Stimulated activated CD8-positive, alpha-beta memory T cell treated with anti-CD3 and anti-CD28 coated beads, Interleukin-2, amount 100 ng/mL, for 48 hours (primary cell): ENCODE measurements at places on chromosomes 11 and 22.

- DNase-seq = no peak
Measured at GRCh38 chr22:30279046-30279788, 10.1 kb downstream of the CASTOR1 start.

GRCh38 chr11:111439901-111440300 lies 60.8 kb upstream of the POU2AF1 start:
- no peak for DNase-seq

GRCh38 chr11:122398167-122398566 lies 257.4 kb upstream of the UBASH3B start:
- DNase-seq = no peak

DNA sequence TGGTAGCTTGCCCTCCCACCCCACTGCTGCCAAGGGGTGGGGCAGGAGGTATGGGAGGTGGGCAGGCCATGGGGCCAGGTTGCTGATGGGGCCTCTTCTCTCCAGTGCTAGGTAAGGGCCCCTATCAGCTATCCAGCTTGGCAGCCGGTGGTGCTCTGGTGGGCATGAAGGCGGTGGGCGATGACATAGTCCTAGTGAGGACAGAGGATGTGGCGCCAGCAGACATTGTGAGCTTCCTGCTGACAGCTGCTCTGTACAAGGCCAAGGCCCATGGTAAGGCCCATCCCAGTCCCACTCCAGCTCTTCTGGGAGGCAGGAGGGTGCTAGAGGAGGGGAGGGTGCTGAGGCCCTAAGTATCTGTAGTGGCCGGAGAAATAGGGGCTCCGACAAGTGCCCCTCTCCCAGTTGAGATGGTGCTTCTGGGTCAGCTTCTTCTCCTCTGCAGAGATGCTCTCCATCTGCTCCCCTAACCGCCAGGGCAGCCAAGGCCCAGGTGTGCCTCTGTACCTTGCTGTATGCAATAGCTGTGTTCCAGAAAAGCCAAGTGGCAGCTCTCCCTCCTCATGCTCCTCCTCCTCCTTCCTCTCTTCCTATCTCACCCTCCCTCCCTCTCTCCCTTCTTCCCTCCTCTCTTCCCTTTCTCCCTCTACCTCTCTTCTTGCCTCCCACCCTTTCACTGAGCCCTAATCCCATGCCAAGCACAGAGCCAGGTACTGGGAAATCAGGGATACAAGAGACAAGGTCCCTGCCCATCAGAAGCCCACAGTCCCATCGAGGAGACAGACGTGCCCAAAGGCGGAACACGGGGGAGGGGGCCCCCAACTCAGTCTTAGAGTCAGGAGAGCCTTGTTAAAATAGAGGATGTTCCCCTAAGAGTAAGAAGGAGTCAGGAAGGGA lies 55.3 kb downstream of the OTOG start:
- DNase-seq = no peak

DNA sequence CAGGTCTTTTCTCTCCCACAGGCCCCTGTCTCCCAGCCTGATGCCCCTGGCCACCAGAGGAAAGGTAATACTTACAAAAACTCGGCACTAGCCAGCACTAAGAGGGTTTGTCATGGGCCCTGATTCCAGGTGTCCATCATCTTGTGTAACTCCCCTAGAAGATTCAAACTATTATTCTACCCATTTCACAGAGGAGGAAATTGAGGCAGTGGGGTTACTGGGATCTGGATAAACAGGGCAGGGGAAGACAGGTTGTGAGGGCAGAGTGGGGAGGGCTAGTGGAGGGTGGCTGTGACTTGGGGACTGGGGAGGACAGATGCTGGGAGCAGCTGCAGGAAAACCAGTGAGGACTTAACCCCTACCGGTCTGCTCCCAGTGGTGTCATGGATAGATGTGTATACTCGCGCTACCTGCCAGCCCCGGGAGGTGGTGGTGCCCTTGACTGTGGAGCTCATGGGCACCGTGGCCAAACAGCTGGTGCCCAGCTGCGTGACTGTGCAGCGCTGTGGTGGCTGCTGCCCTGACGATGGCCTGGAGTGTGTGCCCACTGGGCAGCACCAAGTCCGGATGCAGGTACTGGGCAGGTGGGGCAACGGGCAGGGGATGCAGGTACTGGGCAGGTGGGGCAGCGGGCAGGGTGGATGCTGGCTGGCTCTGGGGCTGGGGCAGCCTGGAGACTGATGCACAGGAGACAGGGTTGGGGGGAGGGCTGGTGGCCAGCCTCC lies 1.2 kb downstream of the VEGFB start:
- no peak for DNase-seq

DNA sequence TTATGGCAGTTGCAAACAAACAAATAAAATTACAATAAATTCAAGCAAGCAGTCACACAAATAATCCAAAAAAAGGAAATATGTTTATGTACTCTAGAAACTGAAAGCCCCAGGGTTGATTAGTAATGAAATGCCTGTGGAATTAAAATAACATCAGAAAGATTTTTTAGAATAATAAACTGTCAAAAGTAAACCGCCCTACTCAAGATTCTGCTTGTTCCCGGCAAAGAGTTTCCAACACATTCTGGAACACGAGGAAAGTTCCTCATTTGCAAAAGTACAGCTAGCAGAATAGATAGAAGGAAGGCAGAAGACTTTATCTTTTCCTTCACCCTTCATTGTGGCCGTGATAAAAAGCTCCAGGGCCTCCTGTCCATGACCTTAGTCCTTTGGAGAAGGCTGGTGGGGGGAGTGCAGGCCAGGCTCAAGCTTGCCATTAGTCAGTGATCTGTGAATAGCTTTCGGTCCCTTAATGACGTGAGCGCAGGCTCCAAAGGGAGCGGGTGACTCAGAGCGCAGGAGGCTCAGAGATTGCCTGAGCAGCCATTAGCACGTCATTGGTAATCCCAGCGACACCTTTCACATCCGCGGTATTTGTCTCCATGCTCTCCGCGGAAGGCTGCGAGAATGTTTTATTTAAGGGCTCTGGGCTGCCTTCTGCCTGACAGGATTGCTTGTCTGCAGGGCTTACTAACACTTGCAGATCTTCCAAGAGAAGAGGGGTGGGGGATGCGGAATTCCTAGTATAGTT lies 458.3 kb downstream of the METTL15 start:
- no peak for DNase-seq

DNA sequence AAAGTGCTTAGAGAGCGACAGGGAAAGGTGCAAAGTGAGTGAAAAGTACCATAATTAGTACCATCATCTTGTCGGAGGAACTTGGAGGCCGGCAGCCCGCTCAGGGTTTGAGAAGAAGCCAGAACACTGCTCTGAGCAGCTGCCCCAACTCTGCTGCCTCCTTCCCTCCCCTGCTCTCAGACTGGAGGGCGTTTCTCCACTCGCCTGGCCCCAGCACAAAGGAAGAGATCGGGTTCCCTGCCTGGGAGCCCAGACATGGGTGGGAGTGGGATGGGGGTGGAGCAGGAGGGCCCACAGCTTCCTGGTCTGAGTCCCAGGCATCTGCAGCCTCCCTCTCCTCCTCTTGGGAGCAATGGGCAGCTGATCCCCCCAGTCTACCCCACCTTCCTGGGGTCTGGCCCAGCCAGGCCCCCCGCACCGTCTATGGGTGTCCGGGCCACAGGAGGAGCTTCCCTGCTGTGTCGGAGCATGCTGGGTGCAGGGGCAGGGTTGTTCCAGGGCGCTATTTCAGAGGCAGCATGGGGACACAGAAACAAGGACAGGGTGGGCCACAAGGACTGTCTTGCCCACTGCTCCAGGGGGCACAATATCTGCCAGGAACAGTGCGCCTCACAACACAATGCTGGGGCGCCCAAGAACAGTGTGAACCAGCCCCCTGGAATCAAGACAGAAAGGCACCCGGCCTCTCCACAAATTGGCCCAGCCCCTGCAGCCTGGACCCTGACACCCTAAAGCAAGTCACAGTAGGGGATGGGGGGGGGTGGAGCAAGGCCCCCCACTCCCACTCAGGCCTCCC lies 4.8 kb downstream of the LIF start:
- DNase-seq = no peak

GRCh38 chr11:73453562-73453961 lies 77.4 kb downstream of the RELT start:
- no peak for DNase-seq

DNA sequence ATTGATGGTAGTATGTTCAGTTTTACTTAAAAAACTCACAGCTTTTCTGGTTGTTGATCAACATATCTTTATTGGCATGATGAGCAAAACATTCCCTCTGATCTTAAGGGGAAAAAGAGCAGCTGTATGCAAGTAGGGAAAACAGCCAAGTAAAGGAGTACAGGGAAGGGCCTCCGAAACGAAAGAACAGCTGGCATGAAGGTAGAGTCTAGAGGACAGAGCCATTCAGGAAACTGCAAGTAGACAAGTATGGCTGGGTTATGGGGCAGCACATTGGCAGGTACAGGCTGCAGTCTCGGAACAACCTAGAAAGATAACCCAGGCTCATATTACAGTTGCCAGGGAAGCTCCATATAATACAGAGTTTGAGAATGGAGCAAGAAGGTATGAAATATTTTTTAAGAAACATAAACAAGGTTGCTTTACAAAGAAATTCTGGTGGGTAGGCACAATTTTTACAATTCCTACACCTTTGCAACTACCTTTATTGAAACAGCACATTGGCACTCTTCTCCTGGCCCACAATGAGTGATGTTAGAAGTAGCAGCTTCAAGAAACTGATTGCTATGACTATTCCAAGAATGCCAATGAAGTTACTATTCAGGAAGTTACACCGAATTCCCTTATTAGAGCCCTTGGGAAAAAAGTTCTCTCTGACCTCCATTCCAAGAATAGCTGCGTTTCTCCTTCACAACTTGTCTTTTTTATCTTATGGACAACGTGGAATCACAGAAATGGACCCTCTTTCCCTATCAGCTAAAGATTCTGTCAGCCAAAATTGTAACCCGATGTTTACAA lies 45.2 kb downstream of the LGR4 start:
- no peak for DNase-seq

- no peak for DNase-seq
Measured at GRCh38 chr11:67027943-67028542, 5.1 kb downstream of the SYT12 start.

- DNase-seq = no peak
Measured at GRCh38 chr11:111960916-111961315, 23.8 kb downstream of the DIXDC1 start.

GRCh38 chr22:30609260-30610185 lies 2.5 kb downstream of the TCN2 start:
- DNase-seq = peak; percentile 2

- no peak for DNase-seq
Measured at GRCh38 chr11:2303627-2304505, 2.1 kb downstream of the TSPAN32 start.

DNA sequence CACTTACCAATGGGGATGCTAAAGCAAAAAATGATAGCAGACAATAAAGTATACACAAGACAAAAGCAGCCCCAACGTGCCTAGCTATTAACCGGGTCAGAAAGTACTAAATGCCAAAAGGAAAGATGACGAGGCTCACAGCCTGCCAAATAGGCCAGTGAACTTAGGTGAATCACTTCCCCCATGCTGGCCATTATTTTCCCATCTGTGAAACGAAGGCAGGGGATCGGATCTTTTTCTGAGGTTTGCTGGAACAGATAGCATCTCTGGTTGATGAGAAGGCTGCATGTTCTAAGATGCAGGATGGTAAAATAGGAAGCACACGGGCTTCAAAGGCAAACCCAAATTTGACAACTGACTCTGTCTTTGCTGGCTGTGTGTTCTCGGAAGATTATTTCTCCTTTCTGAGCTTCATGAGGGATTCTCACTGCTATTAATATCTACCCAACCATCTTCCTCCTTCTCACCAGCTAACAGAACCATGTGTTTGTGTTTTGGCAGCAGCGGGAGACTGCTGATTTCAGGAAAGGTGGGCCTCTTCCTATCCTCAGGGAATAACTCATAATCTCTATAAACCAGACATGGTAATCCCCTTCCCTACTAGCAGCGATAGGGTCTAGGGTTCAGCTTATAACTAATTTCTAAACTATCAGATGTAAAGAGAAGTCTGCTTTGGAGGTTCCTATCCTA lies 390.7 kb downstream of the LARGE1 start:
- no peak for DNase-seq

DNA sequence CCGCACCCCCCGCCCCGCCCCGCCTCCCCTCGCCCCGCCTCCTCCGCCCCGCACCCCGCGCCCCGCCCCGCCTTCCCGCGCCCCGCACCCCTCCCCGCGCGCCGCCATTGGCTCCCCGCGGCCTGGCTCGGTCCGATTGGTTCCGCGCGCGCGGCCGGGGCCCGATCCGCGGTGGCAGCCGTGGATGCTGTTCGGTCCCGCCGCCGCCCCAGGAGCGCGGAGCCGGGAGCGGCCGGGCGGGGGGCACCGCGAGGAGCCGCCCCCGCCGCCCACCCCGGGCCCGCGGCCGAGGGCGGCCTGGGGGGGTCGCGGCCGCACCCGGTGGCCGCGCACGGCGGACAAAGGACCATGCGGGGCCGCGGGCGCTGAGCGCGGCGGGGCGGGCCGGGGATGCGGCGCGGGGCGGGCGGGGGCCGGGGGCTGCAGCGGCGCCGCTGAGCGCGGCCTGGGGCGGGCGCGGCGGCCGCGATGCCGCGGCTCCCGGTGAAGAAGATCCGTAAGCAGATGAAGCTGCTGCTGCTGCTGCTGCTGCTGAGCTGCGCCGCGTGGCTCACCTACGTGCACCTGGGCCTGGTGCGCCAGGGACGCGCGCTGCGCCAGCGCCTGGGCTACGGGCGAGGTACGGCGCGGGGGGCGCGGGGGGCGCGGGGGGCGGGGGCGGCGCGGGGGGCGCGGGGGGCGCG lies at the start of gene B4GALNT4:
TSS of gene B4GALNT4 (plus strand) at position 164 of the 683 bp plus-strand sequence. CDS start at position 469, 305 bp downstream.
- DNase-seq = no peak

DNA sequence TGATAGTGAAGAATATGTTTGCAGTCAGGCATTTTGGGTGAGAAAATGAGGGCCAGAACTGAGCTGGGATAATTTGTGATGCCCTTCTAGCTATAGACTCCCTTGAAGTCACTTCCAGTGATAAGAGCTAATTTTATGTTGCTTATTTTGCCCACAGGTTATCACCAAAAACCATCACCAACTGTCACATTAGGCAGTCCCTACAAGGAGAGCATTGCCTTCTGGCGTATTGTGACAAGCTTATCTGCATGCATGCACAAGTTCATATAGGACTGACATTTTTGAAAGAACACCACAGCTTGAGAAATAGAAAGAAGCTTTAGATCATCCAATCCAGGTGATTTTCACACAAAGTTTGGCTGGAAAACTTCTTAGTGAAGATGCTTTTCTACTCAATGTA lies 735.3 kb upstream of the RAG2 start:
- DNase-seq = no peak

- no peak for DNase-seq
Measured at GRCh38 chr22:40817737-40818136, 1.4 kb downstream of the SLC25A17 start.

DNA sequence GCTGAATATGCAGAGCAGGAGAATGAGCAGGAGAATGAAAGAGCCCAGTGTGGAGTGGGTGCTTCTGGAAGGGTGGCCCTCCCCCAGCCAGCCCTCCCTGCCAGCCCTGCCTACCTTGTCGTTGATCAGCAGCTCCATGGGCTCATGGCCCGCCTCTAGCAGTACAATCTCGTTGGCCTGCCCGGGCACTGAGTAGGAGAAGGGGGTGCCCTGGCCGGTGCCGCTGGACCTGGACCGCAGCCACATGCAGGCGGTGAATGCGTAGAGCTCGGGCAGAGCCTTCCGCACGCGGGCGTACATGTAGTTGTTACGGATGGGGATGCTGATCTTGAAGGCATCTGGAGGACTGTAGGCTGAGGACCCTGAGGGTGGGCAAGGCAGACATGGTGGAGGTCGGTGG lies 17.4 kb downstream of the NPTXR start:
- no peak for DNase-seq
